Right renal pelvis (tissue), 4 donors: ENCODE measurements at places on chromosomes 13 and 19.
A peak's percentile ranks its signal among the peaks of the same experiment; 100 is the strongest.

DNA sequence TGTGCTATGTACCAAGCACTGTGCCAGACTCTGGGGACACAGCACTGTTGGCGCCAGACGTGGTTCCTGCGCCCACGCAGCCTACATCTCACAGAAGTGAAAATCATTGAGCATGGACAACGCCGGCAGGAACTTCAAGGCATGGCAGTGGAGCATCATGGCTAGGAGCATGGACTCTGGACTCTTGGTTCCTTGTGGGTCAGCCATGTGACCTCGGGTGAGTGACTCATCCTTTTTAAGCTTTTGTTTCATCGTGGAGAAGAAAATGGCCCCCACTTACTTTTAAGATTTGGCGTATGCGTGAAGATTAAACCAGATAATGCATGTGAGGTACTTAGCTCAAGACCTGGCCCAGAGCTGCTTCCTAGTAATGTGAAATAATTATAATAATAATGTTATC is 988.5 kb downstream of the UQCRFS1 start:
- no peak for DNase-seq

GRCh38 chr19:33171916-33172359 is 22.2 kb upstream of the LRP3 start:
- DNase-seq: no peak

- DNase-seq: no peak
Observed at GRCh38 chr13:97491452-97491851, 57.5 kb downstream of the RAP2A start.

DNA sequence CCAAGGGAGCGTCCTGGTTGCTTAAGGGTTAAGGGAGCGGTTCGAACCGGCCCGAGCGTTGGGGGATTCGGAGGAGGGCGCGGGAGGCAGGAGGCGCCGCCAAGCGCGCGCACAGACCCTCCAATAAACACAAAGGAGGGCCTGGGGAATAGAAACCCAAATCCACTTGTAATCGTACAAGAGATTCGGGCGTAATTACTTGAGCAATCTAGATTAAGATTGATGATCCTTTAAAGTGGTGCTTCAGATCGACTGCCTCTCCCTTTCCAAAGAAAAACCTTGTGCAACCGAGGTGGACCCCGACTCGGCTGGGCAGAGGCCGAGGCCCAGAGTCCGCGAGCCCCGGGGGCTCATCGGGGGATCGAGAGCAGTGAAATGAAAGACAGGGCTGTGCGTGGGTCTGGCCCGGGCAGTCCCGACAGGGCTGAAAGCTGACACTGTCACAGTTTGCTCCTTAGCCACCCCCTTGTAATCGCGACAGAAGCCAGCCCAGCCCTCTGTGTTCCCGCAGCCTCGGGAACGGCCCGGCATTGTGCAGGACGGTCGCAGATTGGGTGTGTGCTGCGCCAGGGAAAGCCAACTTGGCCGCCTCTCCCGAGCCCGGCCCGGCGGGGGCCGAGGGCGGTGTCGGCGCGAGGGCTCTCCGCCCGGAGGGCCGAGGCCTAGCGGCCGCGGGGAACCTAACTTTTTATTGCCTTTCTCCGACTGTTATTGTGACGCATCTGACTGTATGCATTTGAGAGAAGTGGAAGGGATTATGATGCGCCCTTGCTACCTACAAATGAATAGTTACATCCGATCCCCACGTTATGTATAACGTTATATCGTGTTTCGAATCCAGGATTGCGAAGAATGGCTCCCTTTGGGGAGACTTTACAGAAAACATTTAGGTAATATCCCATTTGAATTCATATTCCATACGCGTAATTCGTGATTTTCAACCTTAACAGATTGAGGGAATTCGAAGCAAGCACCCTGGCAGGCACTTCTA is 5.5 kb downstream of the MAB21L1 start:
- no peak for DNase-seq

DNA sequence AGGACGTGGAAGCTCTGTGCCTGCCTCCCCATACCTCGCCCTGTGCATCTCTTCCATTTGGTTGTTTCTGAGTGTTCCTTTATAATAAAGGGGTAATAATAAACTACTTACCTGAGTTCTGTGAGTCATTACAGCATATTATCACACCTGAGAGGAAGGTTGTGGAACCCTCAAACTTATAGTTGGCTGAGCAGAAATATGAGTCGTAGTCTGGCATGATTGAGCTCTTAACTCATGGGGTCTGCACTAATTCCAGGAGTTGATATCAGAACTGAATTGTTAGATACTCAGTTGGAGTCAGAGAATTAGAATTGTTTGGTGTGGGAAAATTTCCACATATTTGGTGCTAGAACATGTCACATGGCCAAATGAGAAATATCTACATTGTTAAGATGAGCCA is 52.4 kb upstream of the HTR2A start:
- no peak for DNase-seq

- peak; percentile 67 for DNase-seq
Observed at GRCh38 chr13:48580185-48580803, 47.4 kb upstream of the RCBTB2 start.

DNA sequence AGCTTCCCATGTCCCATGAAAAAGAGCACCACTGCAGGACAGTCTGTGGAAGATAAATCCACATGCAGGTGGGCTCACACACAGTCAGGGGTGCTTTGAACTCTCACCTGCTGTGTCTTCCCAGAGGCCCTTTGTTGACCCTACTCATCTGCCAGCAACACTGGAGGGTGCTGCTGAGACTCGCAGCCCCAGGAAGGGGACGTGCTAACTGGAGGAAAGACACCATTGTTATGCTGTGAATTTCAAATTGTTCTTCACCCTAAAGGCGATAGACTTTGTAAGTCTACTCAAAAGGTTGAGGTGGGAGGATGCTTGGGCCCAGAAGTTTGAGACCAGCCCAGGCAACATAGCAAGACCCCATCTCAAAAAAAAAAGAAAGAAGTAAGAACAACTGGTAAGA is 107.3 kb upstream of the SERP2 start:
- no peak for DNase-seq

- DNase-seq: no peak
Observed at GRCh38 chr13:46171217-46171616, 10.8 kb downstream of the LCP1 start.

- DNase-seq: no peak
Observed at GRCh38 chr13:102461302-102461701, 59.5 kb upstream of the FGF14 start.

GRCh38 chr19:39539165-39539517 is 820 bp downstream of the EID2 start:
- no peak for DNase-seq

DNA sequence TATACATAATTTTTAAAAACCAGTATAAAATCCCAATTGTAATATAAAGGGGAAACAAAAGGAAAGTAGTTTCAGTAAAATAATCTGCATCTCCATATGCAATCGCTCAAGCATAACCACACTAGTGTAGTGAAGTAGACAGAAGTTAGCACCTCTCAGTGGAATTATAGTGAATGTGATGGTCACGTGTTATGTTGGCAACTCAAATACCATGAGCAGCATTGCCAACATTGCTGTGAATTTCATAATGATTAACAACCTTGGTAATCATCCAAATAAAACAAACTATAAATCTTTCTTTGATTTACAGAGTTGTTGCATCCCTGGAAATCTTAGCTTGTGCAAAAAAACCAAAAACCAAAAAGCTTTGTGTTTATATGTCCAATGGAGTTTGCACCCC is 77.3 kb upstream of the SIAH3 start:
- no peak for DNase-seq

DNA sequence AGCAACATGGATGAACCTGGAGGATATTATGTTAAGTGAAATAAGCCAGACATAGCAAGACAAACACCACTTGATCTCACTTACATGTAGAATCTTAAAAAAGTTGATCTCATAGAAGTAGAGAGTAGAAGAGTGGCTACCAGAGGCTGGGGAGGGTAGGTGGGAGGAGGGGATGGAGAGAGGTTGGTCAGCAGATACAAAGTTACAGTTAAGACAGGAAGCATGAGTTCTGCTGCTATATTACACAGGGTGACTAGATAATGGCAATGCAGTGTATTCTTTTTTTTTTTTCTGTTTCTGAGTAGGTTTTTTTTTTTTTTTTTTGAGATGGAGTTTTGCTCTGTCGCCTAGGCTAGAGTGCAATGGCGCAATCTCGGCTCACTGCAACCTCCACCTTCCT is 15.2 kb upstream of the THSD1 start:
- no peak for DNase-seq

- no peak for DNase-seq
Observed at GRCh38 chr13:102131246-102131645, 270.6 kb downstream of the FGF14 start.

- no peak for DNase-seq
Observed at GRCh38 chr19:4676955-4677731, 7.0 kb upstream of the MYDGF start.

GRCh38 chr13:36857253-36857652 is 38.2 kb downstream of the RFXAP start:
- no peak for DNase-seq

DNA sequence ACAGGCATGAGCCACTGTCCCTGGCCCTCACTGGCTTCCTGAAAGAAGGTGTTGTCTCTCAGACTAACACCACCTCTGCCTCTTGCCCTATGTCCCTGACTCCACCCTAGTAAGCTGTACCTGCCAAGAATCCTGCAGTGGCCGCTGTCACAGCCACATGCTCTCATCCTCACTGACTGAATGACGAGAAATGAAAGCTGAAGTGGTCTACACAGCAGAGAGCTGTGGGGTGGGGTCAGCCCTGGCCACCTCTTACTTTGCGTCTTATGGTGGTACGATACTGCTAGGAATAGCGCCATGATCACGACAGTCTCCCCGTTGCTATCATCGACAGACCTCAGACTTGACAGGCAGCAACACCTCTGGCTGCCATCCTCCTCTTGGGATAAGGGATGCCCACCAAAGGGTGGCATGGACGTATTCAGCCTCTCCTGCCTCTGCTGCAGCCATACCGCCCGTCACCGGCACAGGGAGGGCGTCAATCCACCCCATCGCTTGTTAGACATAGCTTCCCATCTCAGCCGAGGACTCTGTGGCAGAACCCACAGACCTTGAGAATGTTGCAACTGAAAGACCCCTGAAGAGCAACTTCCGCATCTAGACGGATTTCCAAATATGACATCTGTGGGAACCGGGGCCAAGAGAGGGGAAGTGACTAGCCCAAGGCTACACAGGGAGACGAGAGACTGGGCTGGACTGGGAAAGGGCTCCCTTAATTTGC is 809 bp downstream of the MYO1F start:
- no peak for DNase-seq

DNA sequence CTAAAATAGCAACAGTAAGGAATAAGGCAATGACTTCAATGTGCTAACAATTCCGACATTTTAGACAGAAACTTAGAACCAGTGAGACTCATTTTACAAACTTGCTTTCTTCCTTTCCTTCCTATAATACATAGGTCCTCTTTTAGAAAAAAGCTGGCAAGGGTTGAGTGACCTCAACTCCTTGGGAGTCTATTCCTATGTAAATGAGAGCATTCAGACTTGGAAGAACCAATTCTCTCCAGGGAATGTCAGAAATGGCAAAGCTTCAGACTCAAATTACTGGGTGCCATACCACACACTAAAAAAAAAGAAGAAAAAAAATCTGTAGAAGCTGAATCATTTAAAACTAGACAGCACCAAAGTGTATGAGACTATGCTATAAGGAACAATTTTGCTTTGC is 1328.2 kb downstream of the OLFM4 start:
- DNase-seq: no peak

GRCh38 chr13:44934724-44935123 is 54.5 kb downstream of the NUFIP1 start:
- DNase-seq: no peak

DNA sequence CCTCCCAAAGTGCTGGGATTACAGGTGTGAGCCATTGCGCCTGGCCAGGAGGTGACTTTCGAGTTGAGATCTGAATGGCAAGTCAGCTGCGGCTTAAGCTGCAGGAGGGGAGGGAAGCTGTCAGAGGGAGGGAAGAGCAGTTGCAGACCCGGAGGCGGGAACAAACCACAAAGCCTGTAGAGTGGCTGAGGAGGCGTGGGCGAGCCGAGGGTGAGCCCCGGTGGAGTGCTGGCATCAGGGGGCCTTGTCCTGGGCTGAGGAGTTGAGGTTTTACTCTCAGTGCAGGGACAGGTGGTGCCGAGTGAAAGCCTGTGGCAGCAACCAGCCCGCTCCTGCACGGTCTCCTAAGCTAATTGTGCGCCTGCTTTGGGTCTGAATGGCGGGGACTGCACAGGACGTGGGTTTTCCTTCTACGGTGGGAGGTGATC is 24.2 kb downstream of the PPP1R37 start:
- no peak for DNase-seq

DNA sequence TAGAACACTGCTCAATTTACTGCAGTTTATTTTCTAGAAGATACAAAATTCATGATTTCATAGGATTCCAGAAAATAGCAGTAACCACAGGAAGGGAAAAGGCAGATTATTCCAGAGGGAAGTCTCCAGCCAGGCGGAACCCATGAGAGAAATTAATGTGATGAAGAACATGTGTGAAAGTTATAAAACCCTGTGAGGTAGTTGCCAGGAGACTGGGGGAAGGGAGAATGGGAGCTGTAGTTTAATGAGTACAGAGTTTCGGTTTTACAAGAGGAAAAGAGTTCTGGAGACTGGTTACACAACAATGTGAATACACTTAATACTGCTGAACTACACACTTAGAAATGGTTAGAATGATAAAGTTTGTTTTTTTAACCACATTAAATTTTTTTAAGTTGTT is 14.2 kb upstream of the PDX1 start:
- no peak for DNase-seq

GRCh38 chr19:5587661-5588060 is 19.9 kb upstream of the TINCR start:
- no peak for DNase-seq

GRCh38 chr19:44308011-44308410 is 3.2 kb upstream of the ZNF235 start:
- DNase-seq: no peak

DNA sequence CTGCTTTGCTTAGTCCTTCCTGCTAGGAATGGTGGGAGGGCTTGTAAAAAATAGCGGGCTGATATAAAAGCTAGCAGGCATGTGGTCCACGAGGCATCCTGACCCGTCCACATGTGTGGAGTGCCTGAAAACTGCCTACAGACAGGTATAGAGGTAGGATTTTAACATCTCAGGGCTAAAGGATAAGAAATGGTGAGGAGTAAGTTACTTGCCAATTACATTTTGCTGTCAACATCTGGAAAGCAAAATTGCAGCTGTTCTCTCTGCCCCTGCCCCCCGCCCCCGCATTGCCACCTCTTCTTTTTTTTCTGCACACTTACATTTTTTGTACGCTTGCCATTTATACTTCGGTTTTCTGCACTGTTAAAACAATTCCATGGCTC is 21.0 kb downstream of the NFIX start:
- no peak for DNase-seq

DNA sequence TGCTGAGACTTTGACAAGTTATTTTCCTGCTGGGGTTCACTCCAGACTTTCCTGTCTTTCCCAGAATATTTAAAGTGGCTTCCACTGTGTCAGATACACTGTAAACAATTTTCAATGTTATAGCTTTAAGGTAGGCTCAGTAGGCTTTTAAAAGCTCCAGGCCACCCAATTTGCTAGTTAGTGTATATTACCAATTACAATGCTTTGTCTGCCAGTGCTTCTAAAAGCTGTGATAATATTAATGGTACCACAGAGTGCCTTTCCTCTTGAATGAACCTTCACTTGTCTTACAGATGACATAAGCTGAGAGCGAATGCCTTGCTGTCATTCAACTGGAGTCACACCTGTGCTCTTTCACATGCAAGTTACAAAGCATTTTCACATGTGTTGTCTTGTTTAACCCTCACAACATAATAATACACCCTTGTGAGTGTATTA is 239.7 kb upstream of the HTR2A start:
- DNase-seq: no peak

- DNase-seq: no peak
Observed at GRCh38 chr13:26658448-26659385, 101.2 kb downstream of the WASF3 start.
